ENCODE measurements at places on chromosomes 6 and 20. TPM values are rescaled to one million over a fixed set of nuclear protein-coding genes. Genes with fewer than 3 reads are reported as not detected.

- DNase-seq = no peak
Measured at GRCh38 chr6:53879608-53880007, 84.8 kb downstream of the LRRC1 start.

DNA sequence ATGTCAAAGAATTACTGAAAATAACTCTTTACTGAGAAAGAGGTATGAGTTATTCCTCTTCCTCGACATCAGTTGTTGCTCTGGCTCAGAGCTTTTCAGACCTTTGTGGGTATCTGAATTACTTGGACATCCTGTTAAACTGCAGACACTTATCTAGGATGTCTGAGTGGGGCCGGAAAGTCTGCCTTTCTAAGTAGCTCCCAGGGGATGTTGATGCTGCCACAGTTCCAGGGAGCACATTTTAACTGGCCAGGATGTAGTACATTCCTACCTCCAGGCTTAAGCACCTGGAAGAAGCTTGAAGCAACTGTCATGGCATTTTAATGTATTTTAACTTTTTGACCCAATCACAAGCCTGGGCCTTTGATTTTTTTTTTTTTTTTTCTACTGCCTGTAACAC lies 265.8 kb upstream of the PLCB4 start:
- DNase-seq = no peak

DNA sequence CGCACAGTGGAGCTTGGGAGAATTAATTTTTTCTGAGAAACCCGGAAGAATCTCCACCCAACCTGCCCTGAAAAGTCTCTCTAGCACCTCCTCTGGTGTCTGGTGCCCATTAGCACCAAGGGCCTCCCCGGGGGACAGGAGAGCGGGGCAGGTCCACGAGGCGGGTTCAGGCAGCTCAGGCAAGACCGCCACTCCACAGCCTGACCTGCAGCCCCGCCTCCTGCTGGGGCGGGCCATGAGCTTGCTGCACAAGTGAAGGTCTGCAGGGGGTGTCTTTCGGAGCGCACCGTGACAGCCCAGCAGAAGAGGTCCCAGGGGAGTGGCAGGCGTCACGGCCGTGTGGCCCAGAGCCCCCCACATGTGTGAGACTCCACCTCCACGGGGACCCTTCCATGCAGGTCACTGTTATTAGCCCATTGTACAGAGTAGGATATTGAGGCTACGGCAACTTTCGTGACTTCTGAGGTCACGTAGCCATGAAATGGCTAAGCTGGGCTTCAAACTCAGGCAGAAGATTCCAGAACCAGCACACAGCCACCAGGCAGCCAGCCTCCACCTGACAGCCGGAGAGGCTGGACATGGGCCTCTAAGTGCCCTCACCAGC lies 63.9 kb upstream of the SLCO4A1 start:
- no peak for DNase-seq

GRCh38 chr20:41064377-41064776 lies 35.8 kb downstream of the TOP1 start:
- no peak for DNase-seq

GRCh38 chr6:158328952-158329351 lies 16.7 kb downstream of the TULP4 start:
- DNase-seq = no peak

Gene RAET1L
- total RNA-seq = not detected

Gene BTN3A1
- total RNA-seq = 15.5 TPM

Gene ASIP
- not detected for total RNA-seq

Gene TPBG
- total RNA-seq = 20.4 TPM

Gene TRAPPC3L
- total RNA-seq = not detected

Gene DCBLD1
- 8.3 TPM for total RNA-seq
